ENCODE measurements at places on chromosomes 4 and X.
A peak's percentile ranks its signal among the peaks of the same experiment; 100 is the strongest.

DNA sequence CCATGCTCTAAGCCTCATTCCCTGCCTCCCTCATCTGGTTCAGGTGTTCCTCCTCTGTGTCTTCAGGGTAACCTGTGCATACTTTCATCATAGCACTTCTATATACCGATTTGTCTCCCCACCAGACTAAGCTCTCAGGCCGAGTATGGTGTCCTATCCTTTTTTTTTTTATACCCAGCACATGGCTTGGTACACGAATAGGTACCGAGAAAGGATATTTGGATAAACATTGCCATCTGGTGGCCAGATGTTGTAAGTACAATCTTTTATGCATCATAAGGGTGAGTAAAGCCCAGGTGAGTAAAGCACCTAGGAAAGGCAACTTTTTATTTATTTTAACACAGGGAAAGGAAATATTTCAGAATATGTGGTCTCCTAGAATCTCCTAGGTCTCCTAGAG lies 68.4 kb downstream of the MID2 start:
- peak; percentile 19 for DNase-seq

DNA sequence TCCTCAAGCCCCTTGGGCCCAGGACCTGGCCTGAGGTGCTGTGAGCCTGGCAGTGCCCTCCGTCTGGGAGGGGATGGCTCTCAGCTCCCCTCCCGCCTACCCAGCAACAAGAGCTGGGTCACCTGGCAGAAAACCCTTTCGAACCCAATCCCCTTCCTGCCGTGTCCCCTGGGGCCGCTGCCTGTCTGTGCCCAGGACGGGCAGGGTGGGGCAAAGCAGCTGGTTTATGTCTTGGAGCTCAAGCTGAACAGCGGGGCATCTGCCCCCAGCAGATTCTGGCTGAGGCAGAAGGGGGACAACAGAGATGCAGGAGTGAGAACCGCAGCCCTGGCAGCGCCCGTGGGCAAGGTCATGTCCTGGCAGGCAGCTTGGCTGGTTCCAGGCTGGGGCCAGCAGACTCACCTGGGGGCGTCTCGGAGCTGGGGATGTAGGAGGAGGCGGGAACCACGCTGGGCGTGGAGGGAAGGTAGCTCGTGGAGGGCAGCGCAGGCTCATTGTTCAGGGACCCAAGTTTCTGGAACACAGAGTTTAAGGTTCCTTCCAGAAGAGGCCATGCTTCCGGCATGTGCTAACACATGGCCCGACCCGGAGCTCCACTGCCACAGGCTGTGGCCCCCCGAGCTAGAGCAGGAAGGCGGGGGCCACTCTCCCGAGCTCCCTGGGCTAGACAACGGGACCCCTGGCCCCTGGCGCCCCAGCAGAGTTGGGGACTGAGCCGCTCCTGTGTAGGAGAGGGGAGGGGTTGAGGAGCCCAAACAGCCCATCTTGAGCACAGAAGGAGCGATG lies 24.2 kb downstream of the NELFA start:
- DNase-seq = no peak

GRCh38 chr4:13160920-13161319 lies 323.2 kb downstream of the RAB28 start:
- DNase-seq = peak; percentile 8

DNA sequence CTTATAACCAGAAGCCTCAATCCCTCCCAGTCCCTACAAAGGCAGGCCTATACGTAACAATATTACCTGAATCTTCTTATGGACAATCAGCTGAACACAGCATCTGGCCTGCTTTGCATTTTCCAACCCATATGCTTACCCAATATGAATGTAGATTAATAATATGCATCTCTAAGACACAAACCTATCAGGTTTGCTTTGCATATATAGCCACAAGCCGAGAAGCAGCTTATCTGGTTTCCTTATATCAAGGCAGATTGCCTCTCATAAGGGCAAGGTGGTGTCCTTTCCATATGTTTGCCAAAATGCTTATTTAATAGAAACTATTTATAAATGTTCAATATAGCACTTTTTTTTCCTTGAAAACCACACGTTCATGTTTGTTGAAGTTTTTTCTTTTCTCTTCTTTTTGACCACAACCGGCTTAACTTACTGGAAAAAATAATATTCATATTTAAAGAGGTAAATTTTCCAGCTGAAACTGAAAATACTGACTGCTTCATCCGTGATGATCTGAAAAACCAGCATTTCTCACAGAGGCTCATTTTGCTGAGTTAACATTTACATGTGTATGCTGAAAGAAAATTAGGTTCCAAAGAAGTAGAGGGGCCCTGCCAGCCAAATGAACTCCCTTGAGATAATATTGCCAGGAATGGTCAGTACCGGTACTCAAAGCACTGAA lies 3.8 kb downstream of the IL21 start:
- DNase-seq = no peak

DNA sequence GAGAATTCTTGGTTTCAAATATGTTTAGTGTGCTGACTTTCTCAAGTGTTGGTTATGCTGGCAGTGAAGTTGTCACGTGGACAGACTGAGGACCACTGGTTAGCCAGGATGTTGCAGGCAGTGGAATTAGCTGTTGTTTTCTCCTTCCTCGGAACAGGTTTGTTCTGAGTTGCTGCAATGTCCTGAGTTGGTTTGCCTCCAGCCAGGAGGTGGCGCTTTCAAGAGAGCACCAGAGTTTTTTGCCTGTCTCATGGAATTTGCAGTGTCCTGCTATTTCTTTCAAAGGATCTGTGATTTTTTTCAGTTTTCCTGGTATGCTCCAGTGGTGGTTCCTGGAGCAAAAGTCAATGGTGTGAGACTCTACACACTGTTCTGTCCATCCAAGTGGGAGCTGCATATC lies 158.1 kb upstream of the CXorf66 start:
- DNase-seq = peak; percentile 6

DNA sequence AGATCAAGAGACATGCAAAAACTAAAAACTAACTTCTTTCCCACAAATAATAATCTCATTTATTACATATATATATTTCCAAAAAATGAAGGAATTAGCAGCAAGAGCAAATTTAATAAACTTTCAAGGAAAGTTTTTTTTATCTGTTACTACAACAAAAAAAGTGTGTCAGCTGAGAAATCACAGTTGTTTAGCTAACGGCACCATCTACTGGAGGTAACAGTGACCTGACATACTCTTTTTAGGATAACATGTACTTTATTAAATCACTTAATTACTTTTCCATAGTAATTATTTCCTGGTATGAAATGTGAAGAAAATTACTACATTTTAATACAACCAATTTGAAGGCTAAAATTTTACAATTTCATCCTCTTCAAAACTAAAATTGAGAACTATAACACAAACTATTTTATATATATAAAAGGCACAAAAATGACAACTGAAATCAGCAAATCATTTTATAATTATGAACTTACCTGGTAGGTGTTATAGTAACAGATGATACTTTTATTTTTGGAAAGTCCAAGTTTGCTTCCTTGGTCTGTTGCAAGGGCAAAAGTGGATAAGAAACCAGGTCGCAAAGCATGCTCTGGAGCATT lies 9.1 kb downstream of the LAMTOR3 start:
- DNase-seq = peak; percentile 42

DNA sequence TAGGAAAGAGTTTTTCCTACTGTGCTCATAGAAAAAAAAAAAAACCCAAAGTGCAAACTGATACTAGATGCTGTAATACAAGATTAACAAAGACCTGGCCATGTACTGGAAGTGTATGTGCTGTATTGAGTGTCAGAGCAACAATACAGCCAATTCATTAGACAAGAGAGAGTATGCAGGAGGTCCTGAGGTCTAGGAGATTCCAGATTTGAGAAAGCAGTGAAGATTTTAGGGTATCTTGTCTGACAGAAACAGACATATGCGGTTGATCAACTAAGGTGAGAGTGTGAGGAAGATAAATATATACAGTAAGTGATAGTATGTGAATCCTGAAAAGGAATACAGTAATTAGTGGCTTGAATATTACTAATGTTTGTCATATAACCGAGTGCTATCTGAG lies 3.0 kb downstream of the GPR174 start:
- DNase-seq = no peak

GRCh38 chrX:475926-476723 lies 89.4 kb upstream of the PPP2R3B start:
- peak; percentile 90 for DNase-seq

- peak; percentile 35 for DNase-seq
Measured at GRCh38 chr4:142331646-142332045, 514.5 kb downstream of the INPP4B start.

DNA sequence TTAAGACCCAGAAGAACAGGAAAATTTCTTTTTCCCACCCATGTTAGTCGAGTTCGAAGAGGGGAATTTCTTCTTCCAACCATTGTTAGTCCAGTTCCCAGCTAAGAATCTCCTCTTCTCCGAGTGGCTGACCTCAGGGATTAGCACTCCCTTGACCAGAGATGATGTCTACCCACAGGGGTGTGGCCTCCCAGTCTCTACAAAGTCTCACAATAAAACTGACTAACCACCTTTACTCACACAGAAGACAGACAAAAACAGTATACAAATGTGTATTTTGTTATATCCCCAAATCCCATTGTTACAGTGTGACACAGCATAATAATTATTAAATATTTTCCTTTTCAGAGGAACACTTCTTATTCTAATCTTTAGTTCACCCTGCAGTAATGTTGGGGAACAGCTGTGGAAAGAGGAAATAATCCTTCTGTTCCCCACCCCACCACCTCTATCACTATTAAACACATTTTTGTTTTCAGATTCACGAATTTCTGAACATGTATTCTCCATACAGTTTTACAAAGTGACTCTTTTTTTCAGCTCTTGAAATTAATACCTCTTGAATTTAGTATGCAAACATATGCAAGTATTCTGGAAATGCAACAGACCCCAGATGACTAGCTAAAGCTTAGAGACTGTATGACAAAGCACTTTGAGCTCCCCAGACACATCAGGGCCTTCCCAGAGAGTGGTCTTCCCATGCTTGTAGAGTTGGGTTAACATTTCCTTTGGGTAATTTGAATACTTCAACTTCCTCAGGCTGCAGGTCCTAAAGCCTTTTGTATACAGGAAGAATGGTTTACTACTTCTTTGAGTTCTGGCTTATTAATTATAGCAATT lies 62.5 kb upstream of the NFKB1 start:
- peak; percentile 13 for DNase-seq

Data from RPMI7951 (cell line).